Fibroblast of skin of left biceps (primary cell): ENCODE measurements at places on chromosomes 11 and 22.

DNA sequence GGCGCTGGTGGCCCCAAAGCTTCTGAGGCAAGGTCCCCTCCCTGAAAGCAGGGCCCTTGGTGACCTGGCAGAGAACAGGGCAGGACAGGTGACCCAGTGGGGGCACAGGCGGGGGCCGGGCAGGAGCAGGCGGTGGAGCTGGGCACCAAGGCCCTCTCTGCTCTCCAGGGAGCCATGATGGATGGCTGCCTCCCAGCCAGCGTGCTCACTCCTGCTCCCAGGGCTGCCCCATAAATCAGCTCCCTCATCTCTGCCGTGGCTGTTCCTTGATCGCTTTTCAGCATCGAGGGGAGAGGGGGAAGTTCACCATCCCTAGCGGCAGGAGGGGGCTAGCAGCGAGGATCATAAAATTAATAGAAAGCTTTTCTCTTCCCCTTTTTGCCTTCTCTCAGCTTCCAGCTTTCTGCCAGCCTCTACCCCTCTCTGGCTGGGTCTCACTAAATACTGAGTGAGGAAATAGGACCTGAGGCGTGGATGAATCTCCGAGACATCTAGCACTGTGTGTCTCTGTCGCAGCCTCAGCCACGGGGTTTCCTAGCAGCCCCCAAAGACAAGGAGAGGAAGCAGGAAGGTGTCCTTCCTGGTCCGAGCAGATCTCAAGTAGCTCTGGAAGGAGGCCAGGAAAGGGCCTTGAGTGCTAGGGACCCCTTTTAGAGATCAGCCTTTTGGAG lies 22.2 kb upstream of the ELFN2 start:
- no peak for DNase-seq

DNA sequence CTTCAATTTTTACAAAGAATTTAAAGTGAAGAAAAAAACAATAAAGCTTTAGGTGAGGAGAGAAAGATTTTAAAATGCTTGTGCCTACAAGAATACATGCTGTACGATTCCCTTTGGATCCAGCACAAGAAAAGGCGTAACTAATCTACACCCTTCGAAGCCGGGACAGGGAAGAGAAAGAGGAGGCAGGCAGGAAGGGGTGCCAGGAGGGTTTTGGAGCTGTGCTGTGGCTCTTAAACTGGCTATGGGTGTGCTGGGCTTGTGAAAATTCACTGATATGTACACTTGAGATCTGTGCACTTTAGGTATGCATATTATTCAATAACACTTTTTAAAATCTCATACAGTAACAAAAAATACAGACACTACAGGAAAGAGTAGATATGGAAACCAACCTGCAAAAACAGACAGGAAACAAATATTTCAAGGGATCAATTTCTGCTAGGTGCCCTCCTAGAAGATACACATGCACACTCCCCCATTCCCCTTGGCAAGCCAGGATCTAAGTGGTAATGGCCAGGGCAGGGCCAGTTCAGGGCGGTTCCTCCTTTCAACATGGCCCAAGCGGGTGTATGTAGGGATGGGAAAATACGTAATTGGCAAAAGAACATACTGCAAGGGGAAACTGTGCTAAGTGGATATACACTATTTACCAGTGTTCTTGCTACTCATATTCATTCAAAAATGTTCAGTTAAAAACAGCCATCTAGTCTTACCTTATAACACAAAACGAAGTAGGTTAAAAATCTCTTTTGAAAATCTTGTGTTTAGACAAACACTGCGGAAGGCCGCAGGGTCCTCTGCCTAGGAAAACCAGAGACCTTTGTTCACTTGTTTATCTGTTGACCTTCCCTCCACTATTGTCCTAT lies 54.2 kb downstream of the PACSIN2 start:
- DNase-seq: no peak

DNA sequence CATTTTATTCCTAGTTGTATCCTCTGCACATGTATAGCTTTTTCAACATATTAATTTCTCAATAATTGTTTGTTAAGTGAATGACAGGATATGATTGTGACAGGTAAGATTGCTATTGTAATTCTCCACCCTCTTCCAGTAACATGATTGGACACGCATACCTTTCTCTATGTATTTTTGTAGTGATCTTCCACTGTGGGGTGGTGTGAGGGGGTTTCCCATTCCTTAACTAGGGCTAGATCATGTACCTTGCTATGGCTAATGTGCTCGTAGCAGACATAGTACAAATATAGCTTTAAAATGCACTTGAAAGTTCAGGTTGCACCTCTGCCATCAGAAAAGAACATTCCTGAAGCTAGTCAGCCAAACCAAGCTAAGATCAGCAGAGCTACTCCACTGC lies 2392.8 kb upstream of the RAG2 start:
- DNase-seq: no peak

GRCh38 chr11:23569134-23569533 lies 708.9 kb upstream of the CCDC179 start:
- no peak for DNase-seq

DNA sequence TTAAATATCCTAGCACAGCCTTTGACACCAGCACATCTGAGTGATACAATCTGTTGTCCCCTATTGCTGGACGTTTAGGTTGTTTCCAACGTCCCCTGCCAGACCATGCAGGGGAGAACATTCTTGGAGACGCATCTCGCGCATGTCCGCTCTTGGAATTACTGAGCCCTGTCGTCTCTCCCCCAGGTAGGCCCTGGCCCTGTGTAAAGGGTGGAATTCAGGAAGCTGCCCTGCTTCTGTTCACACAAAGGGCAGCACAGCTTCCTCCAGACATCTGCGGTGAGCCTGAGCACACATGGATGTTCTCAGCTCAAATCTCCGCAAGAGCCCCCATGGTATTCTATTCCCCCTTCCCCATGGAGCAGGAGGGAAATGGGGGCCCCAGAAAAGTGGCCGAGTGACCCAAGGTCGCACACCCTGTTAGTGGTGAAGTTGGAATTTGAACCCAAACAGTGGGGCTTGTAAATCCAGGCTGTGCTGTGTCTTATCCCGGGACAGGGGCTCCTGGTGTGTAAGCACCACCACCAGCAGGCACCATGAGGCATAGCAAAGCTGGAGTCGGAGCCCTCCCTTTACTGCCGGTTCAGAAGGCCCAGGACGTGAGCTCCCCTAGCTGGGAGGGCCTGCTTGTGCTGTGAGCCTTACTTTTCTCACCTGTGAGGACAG lies 5.0 kb upstream of the FGF19 start:
- no peak for DNase-seq

DNA sequence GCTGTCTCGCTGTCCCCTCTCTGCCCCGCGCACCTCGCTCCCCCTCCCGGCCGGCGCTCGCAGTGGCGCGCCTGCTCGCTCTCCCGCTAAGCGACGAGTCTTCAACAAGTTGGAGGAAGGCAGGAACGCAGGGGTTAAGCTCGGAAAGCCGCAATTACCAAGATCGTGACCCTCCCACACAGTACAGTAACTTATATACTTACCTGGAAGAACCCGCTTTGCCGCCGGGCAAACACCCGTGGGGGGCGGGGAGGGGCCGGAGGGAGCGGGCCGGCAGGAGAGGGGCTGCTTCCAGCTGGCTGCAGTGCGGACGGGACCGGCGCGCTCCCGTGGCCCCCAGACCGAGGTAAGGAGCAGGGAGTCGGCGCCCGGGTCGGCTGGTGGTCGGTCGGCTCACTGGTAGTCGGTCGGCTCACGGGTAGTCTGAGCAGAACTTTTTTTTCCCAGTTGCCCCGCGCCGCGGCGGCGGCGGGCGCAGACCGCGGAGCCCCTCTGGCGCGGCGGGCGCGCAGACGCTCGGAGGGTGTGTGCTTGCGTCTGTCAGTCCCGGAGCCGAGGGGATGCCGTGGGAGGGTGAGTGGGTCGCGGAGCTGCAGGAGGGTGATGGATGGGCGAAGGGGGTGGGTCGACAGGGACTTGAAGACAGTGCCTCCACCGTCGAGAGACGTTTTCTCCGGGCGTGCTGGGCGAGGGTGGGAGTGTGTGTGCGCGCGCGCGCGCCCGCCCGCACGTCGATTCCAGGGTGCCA lies 101.2 kb upstream of the HSD17B12 start:
- DNase-seq: no peak

- peak; percentile 87 for DNase-seq
Observed at GRCh38 chr11:128208329-128209137, 378.8 kb downstream of the ETS1 start.

- DNase-seq: no peak
Observed at GRCh38 chr11:44005063-44005701, 42.6 kb upstream of the ACCSL start.
